ENCODE measurements at places on chromosomes 13 and 19. TPM values are rescaled to one million over a fixed set of nuclear protein-coding genes. Genes with fewer than 3 reads are reported as not detected.

The PPP5C gene
- total RNA-seq = 57.0 TPM

The IGFL1 gene
- not detected for total RNA-seq

The CEACAM3 gene
- not detected for total RNA-seq

The CGB2 gene
- total RNA-seq = not detected

The ZNF835 gene
- total RNA-seq = 0.09 TPM

The CNOT3 gene
- 25.5 TPM for total RNA-seq

The SIGLEC9 gene
- not detected for total RNA-seq

The CYP2A7 gene
- not detected for total RNA-seq
